ENCODE measurements at places on chromosomes 4 and X.

- DNase-seq: no peak
Observed at GRCh38 chrX:108947205-108947604, 210.8 kb upstream of the IRS4 start.

DNA sequence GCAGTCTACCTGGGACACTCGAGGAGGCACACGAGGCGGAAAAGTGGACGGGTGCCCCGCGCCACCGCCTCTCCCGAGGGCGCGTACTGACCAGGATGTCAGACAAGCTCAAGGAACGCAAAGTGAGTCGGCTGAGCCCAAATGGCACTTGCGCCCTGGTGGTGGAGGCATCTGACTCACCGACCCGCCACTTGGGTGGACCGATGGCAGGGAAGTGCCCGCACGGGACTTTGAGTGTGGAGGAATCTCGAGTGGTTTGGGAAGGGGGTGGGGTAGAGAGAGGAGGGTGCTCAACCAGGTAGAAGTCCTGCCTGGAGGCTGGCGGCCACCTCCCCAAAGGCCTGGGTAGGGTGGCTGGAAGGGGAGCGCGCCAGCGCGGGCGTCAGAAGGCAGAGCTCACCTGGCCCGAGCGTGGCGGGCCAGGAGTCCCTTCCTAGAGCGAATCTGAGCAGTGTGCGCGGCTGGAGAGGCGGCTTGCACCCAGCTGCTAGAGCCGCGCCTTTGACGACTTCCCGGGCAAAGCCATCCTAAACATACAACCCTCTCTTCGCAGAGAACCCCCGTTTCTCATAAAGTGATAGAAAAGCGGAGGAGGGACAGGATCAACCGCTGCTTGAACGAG lies 655 bp downstream of the HELT start:
- no peak for DNase-seq

GRCh38 chrX:152151256-152151655 lies 12.9 kb upstream of the MAGEA10 start:
- DNase-seq: no peak

DNA sequence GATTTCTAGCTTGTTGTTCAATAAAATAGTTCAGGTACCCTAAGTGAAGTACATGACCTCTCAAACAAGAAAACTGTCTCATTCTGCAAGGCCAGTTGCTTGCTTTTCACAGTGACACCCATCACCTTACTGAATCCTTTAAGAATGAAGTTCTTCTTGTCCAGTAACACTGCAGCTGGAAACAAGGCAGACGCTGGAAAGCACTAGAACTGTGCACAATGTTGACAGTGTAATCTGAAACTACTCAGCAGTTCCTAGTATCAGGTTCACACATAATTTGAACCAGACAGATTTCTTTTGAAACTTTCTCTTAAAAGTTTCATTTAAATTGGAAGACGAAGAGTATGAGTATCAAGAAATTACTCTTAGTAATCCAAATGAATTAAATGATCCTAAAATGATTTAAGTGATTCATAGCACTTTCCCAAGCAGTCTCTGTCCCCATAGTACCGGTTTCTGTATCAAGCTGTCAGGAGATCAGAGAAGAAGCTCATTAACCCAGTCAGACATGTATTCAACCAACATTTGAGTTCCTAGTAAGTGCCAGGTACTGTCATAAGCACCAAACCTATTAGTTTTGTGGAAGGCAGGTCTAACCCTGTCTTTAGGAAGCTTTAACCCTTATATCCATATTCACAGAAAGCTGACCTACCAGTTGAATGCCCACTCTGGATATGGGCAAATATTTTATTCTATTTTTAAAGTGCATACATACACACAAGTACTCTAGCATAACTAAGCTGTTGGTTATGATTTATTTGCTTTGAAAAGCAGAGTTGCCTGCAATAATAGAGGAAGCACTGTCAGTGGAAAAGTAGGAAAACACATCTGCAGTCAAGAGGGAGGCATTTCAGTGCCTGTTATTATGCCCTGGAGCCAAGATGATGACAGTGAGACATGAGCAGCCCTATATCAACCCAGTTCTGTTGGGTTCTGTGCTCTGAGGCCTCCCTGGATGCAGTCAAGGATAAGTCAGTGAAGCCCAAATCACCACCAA lies 63.6 kb downstream of the PALLD start:
- DNase-seq: no peak

- DNase-seq: no peak
Observed at GRCh38 chr4:79865201-79865597, 207.8 kb downstream of the ANTXR2 start.

DNA sequence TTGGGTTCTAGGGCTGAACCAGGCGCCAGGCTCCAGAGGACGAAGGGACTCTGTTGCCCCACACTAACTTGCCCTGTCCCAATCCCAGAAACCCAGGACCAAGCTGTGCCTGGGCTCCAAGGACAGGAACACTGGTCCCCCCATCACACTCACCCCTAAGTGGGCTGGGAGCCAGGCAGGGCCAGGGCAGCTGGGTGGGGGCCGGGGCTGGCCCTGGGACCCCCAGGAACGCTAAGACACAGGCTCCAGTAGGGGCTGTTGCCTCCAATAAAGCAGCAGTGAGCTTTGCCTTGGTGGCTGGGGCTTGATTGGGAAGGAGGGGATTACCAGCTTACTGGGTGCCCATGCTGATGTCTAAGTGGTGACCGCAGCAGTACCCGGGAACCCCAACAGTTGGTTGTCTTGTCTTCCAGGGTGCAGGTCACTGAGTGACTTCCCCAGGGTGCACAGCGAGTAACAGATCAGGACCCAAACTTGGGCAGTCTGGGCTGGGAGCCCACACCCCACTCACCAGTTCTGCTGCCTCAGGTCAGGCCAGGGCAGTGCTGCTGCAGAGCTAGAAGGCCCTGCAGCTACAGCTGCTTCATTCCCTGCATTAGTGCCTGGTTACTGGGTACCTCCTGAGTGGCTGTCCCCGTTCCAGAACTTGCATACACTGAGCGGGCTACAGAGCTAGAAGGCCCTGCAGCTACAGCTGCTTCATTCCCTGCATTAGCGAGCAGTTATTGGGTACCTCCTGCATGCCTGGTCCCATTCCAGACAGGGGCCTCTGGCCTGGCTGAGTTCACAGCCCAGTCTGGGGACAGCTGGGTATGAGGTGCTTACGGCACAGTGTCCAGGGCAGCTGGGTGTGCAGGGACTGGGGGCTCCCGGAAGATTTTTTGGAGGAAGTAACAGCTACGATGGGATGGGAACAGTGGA lies 9.4 kb upstream of the ADD1 start:
- DNase-seq: no peak

DNA sequence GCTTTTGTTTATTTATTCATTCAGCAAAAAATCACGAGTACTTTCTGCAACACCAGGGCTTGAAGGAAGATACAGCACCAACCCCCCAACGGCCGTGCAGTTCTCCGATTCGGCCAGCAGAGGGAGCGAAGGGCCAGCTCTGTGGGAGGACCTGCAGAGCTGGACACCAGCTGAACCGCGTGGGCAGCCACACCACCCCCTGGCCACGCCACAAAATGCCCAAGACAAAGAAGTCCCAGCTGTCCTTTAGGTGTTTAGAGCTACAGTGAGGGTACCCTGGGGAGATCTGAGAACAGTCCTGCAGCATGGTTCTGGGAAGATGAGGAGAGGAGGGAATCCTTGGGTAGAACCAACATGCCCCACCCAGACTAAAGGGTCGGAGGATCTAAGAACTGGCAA lies 83.1 kb downstream of the RELL1 start:
- DNase-seq: no peak

- DNase-seq: peak; percentile 5
Observed at GRCh38 chr4:139416073-139416673, 37.7 kb upstream of the RAB33B start.

DNA sequence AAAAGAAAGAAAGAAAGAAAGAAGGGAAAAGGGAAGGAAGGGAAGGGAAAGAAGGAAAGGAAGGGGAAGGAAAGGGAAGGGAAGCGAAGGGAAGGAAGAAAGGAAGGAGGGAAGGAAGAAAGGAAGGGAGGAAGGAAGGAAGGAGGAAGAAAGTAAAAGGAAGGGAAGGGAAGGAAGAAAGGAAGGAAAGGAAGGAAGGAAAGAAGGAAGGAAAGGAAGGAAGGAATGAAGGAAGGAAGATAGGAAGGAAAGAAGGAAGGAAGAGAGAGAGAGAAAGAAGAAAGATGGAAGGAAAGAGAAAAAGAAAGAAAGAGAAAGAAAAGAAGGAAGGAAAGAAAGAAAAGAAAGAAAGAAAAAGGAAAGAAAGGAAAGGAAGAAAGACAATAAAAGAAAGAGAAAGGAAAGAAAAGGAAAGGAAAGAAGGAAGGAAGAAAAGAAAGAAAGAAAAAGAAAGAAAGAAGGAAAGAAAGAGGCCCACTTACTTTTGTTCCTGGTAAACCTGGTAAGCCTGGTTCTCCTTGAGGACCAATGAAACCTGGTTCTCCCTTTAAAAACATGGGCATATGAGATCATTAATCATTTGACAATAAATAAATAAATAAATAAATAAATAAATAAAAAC lies 105.9 kb upstream of the ETNPPL start:
- DNase-seq: no peak

DNA sequence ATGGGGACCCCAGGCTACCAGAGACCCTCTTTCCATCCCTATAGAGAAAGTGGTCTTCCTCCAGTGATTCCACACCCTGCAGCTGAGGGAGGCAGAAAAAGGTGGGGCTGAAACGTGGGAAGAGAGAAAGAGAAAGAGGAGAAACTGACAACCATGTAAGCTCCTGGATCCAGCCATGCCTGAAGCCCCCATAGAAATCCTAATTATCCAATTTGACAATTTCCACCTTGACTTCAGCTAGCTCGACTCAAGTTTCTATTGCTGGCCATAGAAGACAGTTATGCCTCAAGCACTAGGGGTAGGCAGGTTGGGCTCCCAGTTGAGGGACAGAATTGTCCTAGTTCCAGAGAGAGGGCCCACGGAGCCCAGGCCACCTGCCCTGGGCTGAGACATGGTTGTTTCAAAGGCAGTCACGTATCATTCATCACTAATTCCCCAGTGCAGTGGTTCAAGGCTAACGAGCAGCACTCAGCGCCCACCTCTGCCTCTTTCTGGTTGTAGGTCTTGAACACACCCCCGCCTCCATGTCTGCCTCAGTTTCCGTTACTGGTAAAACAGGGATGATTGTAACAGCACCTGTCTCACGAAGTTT lies 39.8 kb upstream of the ASMTL start:
- DNase-seq: no peak

- DNase-seq: no peak
Observed at GRCh38 chr4:74474345-74475090, 29.6 kb downstream of the AREG start.
